ENCODE measurements at places on chromosomes 13 and 19. TPM values are rescaled to one million over a fixed set of nuclear protein-coding genes. Genes with fewer than 3 reads are reported as not detected.

DNA sequence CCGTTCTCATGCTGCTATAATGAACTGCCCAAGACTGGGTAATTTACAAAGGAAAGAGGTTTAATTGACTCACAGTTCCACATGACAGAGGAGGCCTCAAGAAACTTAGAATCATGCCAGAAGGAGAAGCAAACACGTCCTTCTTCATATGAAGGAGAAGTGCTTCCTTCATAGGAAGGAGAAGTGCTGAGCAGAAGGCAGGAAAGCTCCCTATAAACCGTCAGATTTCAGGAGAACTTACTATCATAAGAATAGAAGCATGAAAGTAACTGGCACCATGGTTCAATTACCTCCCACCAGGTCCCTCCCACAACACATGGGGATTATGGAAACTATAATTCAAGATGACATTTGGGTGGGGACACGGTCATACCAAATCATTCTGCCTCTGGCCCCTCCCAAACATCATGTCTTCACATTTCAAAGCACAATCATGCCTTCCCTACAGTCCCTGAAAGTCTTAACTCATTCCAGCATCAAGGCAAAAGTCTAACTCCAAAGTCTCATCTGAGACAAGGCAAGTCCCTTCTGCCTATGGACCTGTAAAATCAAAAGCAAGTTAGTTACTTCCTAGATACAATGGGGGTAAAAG is 10.6 kb downstream of the ACOD1 start:
- no peak for DNase-seq

- no peak for DNase-seq
These were observed 812.1 kb upstream of the MIR17HG start for GRCh38 chr13:90535421-90535820.

DNA sequence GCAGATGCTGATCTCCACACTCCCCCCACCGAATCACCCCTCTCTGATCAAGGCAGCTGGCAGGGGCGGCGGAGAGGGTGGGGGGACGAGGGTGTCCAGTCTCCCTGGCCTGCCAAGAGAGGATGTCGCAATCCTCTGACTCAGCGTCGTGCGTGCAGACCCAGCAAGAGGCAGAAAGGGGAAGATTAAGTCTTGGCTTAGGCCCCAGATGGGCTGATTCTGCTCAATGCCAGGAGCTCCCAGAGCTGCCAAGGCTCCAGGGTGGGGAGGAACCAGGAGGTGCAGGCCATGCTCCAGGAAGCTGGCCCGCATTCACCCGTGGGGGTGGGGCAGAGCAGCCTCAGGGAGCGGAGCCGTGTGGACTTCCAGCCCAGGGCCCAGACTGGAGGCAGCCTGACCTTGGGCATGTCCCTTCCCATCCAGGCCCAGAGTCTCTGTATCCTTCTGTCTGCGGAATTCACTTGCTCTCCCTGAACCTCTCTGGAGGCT is 6.6 kb upstream of the BCL3 start:
- DNase-seq = peak; percentile 99

DNA sequence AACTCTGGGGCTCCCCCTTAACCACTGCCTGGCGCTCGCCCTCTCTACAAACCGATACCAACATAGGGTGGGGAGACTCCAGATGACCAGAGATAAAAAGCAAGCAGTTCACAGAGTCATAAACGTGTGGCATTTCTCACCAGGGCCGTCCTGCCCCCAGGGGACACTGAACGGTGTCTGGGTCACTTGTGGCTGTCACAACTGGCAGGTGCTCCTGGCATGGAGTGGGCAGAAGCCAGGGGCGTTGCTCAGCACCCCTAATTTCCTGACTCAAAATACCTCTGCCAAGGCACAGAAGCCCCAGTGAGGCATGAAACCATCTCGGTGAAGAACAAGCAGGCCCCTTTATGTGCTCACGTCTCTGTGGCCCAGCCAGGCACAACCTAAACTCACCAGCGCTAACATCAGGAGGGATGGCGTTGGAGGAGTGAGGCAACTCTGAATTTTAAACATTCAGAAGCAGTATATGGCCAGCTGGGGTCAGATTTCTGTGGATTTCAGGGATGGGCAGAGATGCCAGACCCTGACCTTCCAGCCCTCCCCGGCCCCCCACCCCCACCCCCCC is 1.8 kb downstream of the PIP5K1C start:
- DNase-seq = peak; percentile 19

DNA sequence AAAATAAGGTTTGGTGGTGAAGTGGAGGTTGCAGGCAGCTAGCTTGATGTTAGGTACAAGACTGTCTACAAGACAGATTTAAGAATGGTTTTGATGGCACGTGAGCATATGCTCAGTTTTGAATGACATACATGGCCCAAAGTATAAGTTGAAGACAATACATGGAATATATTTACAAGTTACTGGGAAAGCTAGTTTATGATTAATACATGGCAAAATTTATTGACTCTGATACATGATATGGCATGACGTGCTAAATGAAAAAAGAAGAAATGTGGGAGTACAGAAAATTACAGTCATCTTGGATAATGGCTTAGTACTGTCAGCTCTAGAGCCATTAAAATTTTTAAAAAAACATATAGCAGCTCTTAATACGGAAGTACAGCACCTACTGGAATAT is 4.4 kb downstream of the KLF5 start:
- DNase-seq = no peak

DNA sequence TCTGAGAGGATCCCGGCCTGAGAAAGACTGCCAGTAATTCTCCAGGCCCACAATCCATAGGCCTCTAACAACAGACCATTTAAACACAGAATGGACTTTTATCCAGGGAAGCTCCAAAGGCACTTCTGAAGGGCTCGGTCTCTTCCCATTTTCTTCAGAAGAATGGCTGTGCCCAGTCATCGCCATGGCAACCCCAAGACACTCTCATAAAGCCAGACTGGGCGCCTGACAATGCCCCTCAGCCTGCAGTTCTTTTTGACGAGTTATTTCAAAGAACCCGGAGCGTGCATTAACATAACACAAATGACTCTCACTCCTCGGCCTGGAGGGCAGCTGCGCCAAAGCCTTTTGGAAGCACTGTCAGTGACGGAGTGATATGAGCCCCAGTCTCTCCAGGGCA is 61.0 kb downstream of the RASA3 start:
- DNase-seq = no peak

DNA sequence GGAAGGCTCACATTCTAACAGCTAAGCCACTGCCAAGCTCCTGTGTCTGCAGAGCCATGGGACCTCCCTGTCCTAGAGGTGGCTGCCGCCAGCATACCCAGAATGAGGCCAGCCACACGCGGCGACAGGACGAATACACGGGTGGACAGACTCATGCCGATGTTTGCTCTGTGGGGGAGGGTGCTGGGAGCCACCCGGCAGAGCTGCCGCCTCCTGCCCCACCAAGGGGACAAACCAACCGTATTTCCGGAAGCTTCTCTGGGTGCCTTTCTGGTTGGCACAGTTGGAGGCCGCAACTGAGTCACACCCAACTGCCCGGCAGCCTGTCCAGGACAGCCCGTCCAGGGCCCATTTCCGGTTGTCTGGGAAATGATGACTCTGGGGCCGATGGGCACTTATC is 20.3 kb downstream of the C13orf46 start:
- DNase-seq = no peak

DNA sequence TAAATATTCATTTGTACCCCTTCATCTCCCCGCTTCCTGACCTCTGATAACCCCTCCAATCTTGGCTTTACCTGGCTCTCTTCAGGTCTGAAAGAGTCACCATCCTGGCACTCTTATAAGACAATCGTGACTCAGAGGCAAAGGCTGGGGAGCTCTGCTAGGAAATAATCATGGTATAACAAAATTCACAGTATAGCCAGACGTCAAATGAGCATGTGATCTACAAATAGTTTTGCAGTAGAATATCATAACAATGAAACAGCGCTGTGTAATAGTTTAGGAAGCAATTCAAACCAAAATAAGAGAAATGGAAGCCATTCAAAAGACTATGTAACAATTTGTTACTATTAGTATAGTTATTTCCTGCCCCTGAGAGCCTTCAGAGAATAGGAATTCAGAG is 34.2 kb downstream of the RXFP2 start:
- DNase-seq = peak; percentile 74

DNA sequence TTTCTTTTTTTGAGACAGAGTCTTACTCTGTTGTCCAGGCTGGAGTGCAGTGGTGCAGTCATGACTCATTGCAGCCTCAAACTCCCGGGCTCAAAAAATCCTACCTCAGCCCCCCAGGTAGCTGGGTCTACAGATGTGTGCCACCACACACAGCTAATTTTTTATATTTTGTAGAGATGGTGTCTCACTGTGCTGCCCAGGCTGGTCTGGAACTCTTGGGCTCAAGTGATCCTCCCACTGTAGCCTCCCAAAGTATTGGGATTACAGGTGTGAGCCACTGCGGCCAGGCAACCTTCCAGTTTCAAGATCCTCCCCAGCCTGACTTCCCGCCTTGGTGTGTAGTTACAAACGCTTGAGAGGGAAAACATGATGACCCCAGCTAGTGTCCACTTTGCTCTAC is 22.2 kb downstream of the CNFN start:
- no peak for DNase-seq

DNA sequence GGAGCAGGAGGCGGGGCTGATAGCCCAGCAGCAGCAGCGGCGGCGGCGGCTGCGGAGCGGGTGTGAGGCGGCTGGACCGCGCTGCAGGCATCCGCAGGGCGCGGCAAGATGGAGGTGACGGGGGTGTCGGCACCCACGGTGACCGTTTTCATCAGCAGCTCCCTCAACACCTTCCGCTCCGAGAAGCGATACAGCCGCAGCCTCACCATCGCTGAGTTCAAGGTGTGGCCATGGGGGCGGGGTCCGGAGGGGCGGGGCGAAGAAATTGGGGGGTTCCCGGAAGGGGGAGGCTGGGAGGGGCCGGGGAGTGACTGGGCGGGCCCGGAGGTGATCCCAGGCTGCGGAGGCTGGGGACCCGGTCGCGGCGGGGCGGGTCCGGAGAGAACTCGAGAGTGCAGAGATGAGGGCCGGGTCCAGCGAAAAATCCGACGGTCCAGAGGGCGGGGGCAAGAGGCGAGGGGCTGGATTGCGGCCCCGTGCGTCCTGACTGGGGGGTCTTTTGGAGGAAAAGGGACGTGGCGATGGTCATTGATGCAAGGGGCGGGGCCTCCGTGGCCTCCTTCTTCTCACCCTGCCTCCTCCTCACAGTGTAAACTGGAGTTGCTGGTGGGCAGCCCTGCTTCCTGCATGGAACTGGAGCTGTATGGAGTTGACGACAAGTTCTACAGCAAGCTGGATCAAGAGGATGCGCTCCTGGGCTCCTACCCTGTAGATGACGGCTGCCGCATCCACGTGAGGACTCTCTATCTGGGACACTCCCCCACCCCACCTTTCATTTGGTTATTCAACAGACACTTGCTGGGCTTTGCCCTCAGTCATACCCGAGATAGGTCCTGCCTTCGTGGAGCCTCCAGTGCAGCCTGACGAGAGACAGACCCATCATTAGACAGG is at the start of gene TBCB:
TBCB (plus strand) TSS at position 16 of the 891 bp plus-strand sequence; CDS start at position 109, 93 bp downstream.
- DNase-seq = no peak

DNA sequence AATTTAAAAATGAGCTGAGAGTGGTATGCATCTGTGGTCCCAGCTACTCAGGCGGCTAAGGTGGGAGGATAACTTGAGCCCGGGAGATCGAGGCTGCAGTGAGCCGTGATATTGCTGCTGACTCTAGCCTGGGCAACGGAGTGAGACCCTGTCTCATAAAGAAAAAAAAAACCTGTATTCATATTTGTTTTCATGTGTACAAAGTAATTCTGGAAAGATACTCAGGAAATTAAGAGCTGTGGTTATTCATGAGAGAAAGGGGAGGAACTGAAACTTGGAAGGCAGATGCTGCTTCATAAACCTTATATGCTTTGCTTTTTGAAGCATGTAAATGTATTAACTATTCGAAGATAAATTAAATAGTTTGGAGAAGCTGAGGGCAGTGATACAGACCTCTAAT is 8.8 kb upstream of the RLN3 start:
- DNase-seq = no peak

DNA sequence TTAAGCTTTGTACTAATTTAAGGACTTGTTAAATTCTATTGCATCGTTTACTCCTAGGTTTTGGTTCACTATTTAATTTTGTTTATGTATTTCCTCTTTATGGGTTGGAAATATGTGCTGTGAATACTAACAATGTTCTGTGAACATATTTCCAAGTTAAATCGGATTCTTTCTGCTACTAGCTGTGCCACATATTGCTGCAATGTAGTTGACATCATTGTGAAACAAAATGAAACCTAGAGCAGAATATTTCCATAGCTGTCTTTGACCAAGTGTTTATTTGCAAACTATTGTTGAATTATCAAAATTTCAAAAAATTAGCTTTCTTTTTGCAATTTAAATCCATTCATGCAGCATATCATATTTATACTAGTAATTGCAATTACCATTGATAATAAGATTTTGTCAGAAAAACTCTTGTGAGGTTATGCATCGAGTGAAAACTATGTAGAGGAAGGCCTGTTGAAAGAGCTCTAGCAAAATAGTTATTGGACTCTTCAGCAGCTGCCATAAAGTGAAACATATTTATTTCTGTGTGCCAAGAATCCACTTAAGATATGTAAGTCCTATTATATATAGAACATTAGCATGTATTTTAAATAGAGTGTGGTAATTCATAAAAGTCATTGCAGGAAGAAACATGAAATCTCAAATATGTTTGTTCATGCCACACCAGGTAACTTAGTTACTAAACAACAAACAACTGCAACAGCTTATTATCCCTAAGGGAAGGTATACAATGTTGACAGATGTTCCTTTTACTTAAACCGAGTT is 575.1 kb downstream of the SLITRK6 start:
- no peak for DNase-seq

GRCh38 chr19:53275480-53275879 is 8.0 kb upstream of the VN1R4 start:
- DNase-seq = no peak

DNA sequence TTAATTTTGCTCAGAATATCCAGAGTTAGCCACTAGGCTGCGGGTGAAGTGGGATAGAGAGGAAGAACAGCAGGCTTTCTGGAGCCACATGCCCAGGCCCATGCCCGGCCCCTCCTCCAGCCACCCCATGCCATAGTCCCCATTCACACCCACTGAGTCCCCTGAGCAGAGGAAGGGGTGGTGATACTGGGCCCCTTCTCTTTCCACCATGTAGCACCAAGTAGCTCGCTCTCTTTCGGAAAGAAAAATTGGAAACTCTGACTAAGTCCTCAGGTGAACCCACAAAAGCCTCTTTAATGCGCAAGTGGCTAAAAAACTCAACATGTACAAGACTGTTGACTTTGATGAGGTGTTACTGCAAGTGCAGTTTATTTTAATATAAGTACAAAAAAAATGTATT is 76.7 kb upstream of the GPR183 start:
- no peak for DNase-seq

GRCh38 chr19:53102756-53103233 is 427 bp downstream of the ZNF160 start:
- DNase-seq = peak; percentile 39

GRCh38 chr13:85367887-85368286 is 431.3 kb downstream of the SLITRK6 start:
- no peak for DNase-seq

The NANOS3 gene
- total RNA-seq = 1.7 TPM

The OR7D2 gene
- total RNA-seq = not detected

The BEST2 gene
- total RNA-seq = not detected

The SACS gene
- 46.5 TPM for total RNA-seq

The CACNG6 gene
- not detected for total RNA-seq

The CBY2 gene
- total RNA-seq = not detected

The FGF21 gene
- not detected for total RNA-seq

The TEX101 gene
- total RNA-seq = not detected

The TLE2 gene
- not detected for total RNA-seq

All from HFFc6 (cell line).